Fibroblast of villous mesenchyme (primary cell): ENCODE measurements at places on chromosomes 7 and 10. TPM values are rescaled to one million over a fixed set of nuclear protein-coding genes. Genes with fewer than 3 reads are reported as not detected.

Gene VGF
- total RNA-seq, result under 0.01 TPM in 1 of 2 replicates, not detected in the other

DNA sequence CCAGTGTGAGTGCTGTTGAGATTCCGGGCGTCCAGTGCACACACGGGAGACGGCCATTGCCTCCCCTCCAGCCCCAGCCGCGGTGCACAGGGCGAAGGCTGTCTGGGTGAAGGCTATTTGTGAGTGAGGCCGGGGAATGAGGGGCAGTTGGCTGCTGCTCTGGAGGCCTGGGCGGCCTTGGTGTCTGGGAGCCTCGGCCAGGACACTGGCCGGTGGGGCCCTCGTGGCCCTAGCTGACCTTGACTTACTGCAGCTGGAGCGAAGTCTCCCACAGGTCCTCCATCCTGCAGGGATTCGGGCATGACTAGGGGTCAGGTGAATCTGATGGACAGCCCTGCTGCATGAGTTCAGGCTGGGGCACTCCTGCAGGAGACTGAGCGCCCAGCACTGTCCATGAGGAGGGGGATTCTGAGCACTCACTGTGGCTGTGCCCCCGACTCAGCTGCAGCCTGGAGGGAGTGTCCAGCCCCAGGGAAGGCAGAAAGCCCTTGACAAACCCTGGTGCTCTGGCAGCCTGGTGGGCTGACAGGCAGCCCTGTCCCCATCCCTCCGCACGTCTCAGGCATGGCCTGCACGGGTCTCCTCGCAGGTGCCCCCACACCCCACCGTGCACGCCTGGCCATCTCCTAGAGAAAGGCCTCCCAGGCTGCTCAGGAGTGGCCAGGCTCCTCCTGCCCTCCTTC is 52.7 kb upstream of the FAM20C start:
- no peak for DNase-seq

Gene WNT2
- total RNA-seq, result 56.1 and 140 TPM in 2 replicates

- DNase-seq, result no peak
These were observed 299.8 kb downstream of the ARL4A start for GRCh38 chr7:12987238-12987637.

GRCh38 chr10:31188792-31189406 is 130.1 kb upstream of the ZEB1 start:
- peak; percentile 48 for DNase-seq

Gene NPC1L1
- total RNA-seq, result not detected in 2 replicates

DNA sequence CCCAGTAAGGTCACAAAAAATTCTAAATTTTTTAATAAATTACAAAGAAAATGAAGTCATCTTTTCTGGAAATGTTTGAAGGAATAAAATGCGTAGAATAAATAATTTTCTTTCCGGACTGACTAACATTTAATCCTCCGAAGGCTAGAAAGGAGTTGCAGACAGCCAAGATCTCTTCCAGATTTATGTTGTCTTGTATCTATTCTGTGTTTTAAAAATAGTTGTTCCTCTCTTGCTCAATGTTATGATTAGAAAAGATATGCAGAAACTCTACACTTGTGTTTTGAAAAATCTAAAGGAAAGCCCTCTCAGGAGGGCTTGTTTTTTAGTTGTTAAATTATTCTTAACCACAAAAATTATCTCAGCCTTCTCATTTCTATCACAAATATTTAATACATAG is 70.7 kb downstream of the MACC1 start:
- peak; percentile 72 for DNase-seq

Gene FKBP6
- total RNA-seq, result not detected in 2 replicates

Gene PRSS37
- not detected in 2 replicates for total RNA-seq

Gene TDRD1
- total RNA-seq, result 0.43 and 0.64 TPM in 2 replicates

DNA sequence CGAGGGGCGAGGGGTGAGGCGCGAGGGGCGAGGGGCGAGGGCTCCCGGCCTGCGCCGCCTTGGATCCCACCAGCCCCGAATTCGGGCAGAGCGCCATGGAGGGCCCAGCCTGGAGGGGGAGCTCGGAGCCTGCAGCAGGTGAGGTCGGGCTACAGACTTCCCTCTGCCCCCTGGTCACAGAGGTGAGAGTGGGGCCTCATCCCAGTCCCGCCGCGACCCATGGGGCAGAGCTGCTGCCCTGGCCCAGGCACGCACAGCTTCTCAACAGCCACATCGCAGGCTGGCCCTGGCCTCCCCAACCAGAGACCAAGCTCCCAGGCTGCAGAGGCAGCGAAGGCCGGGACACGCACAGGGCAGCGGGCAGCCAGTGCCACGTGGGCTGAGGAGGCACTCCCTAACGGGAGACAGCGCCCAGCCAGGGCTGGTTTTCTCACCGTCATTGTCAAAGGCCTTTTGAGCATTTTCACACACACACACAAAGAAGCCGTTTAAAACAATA is 191.8 kb downstream of the PTPRN2 start:
- DNase-seq, result no peak

DNA sequence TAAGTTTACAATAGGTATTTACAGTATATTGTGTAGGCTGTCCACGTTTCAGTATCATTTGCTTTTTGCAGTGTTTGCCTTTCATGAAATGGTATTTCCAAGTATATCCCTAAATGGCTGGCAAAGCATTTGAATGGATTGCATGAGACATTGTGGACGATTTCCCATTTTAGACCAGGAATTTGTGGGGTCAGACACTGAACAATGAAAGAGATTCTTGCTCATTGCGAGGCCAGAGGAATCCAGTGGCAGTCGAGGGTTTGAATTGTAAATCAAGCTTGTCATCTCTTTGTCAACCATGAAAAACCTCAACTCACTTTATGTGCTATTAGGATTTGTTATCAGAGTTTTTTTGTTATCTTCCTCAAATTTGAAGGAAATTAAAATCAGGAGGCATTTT is 70.8 kb downstream of the CREB5 start:
- DNase-seq, result no peak

DNA sequence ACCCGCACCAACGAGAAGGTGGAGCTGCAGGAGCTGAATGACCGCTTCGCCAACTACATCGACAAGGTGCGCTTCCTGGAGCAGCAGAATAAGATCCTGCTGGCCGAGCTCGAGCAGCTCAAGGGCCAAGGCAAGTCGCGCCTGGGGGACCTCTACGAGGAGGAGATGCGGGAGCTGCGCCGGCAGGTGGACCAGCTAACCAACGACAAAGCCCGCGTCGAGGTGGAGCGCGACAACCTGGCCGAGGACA is 1.6 kb downstream of the VIM start:
- DNase-seq, result no peak

DNA sequence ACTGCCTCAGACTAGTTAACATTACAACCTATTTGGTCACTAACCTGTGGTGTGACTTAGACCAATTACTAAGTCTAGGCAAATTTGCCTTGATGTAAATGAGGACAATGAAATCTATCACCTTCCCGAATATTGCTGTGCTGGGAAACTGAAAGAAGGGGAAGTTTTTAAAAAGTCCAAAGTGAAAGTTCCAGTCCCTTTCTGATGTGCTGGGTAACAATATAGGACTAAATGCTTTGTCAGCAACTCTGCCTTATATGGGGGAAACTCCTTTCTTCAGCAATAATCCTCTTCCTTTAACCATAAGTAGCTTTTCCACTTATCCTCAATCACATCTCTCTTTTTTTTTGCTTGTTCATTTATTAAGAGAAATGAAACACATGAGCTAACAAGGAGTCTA is 3.9 kb downstream of the PIK3AP1 start:
- DNase-seq, result no peak

Gene AMZ1
- total RNA-seq, result 12.2 and 14.2 TPM in 2 replicates

- DNase-seq, result no peak
These were observed 470.0 kb downstream of the MAGI2 start for GRCh38 chr7:78983483-78983882.

- DNase-seq, result no peak
These were observed 45.2 kb downstream of the COL1A2 start for GRCh38 chr7:94439893-94440381.

DNA sequence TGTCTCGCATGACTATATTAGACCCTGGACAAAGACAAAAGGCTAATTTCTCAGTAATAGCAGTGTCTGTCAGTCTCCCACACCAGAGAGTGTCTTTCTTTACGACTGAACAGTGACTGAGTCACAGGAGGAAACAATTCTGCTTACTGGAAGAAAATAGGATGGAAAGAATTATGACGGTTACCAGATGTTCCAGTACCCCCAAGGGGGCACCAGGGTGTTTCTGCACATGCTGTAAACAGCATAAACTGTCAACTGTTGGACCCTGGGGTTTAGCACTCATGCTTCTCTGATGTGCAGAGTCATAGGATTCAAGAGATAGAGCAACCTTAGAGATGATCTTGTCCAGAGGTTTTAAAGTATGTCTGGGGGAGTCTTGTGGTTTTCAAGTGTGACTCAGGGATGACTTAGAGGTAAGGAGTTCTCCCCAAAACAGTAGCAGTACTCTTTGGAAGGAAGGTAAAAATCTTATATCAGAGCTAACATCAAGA is 291.7 kb downstream of the THSD7A start:
- peak; percentile 96 for DNase-seq

DNA sequence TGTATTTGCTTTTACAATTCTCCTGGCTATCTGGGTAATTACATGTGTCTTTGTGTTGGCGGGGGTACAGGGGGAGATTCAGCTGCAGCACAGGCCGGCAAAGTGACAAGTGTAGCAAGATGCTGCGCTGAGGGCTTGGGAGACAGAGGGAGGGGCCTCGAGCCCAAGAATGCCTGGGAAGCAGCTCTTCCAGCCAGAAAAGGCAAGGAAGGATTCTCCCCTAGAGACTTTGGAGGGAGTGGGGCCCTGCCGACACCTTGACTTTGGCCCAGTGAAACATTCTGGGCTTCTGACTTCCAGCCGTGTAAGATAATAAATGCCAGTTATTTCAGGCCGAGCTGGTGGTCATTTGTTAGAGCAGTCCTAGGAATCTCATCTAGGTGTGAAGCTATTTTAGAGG is 7.2 kb upstream of the REPIN1 start:
- DNase-seq, result no peak

DNA sequence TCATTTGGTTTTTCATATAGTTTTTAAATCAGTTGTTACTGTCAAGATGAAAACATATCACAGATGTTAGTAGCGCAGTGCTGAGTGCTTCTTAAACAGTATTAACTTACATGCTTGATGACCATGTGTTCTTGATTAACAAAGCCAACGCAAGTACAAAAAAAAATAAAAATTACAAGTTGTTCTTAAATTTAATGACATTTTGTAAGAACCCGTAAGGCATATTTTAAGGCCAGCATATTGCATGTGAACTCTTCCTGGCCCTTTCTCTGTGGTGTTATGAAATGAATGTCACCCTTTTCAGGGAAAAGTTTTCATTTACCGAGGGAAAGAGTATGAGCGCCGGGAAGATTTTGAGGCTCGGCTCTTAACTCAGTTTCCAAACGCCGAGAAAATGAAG is 140.4 kb upstream of the NPS start:
- DNase-seq, result peak; percentile 79

DNA sequence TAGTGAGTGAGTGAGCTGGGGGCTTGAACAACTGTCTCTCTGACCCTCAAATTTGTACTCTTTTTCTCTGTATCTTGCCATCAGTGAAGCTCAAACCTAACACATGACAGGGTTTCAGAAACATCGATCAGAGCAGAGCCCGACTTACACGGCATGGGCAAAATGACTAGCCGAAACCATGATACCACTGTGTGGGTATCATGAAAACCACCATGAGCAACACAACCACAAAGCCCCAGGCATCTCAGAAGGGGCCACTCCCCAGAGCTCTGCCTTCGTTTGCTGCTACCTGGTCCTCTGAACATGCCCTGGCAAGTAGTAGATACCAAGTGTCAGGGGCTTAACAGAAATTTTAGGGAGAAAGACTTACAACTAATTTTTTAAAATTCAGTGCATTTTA is 308.5 kb downstream of the WDR11 start:
- DNase-seq, result no peak

- DNase-seq, result no peak
These were observed 235.9 kb downstream of the FOXP2 start for GRCh38 chr7:114650491-114650890.

Gene CPN1
- total RNA-seq, result not detected in 2 replicates

GRCh38 chr7:73894733-73895551 is 34.0 kb downstream of the TMEM270 start:
- peak; percentile 50 for DNase-seq

Gene SPDYE6
- total RNA-seq, result not detected in 2 replicates

Gene IFIT2
- 10.3 and 22.9 TPM in 2 replicates for total RNA-seq

DNA sequence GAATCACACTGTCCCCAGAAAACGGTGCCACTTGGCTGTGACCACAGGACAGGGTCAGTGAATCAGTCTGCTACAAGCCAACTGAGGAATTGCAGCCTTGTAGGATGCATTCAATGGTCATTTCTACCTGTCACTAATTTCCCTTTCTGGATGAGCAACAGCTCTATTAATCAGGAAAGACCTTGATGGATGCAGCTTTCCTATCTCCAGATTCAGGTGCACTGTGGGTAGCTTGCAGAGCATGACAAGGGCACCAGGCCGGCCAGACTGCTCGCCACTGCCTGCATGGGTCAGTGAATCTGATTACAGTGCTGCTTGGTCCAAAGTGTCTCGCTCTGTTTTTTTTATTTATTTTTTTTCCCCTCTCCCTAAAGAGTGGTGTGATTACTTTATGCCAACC is 506.8 kb upstream of the AUTS2 start:
- no peak for DNase-seq

DNA sequence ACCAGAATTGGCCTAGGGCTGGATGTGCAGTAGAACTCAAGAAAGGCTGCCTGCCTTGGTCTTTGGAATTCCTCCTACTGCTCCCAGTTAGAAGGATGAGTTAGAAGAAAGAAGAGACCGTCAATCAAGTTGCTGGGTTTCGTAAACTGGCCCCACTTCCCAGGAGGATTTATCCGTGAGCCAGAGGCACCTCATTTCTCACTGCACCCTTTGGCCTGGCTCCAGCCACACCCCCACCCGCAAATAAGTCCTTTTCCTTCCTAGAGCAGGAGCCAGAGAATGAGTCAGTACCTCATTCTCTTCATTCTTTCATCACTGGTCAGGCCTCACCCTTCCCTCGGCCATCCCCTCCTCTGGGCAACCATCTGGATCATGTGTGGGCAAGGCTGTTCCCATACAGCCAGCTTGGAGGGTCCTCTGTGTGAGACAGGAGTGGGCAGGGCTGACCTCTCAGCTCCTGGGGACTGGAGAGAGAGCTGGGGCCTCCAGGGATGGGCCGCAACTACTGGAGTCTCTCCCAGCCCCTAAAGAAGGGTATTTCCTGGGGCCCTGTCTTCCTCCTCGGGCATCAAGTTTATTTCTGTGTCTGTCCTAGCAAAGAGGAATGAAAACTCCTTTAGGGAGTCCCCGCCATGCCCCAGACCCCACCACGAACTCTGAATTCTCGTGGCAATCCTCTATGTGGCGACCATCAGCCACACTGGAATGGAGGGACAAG is 87.2 kb upstream of the DUSP5 start:
- peak; percentile 92 for DNase-seq

Gene MBL2
- total RNA-seq, result not detected in 2 replicates

GRCh38 chr10:62858364-62858763 is 42.2 kb upstream of the EGR2 start:
- peak; percentile 23 for DNase-seq

DNA sequence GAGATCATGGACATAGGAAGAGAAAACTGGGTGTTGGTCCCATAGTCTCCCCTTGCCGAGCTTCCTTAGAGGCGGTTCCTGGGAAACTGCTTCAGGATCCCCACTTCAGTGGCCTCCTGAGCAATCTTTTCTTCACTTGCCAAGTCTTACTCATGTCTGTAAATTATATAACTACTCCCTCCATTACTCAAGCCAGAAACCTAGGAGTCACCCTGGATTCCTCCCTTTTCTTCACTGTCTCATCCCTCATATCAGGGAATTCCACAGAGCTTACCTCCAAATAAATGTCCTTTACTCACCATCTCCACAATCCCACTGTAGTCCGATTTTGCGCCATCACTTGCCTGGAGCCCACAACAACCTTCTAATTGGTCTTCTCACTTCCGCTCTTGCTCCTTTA is 29.1 kb upstream of the TRUB1 start:
- DNase-seq, result no peak

Gene FAM221A
- total RNA-seq, result 0.43 and 0.64 TPM in 2 replicates
